Psoas muscle (tissue), 8 donors: ENCODE measurements at places on chromosomes 2 and 18. TPM values are rescaled to one million over a fixed set of nuclear protein-coding genes. Genes with fewer than 3 reads are reported as not detected.
A peak's percentile ranks its signal among the peaks of the same experiment; 100 is the strongest.

The CCL20 gene
- 0.36 TPM for polyA plus RNA-seq

DNA sequence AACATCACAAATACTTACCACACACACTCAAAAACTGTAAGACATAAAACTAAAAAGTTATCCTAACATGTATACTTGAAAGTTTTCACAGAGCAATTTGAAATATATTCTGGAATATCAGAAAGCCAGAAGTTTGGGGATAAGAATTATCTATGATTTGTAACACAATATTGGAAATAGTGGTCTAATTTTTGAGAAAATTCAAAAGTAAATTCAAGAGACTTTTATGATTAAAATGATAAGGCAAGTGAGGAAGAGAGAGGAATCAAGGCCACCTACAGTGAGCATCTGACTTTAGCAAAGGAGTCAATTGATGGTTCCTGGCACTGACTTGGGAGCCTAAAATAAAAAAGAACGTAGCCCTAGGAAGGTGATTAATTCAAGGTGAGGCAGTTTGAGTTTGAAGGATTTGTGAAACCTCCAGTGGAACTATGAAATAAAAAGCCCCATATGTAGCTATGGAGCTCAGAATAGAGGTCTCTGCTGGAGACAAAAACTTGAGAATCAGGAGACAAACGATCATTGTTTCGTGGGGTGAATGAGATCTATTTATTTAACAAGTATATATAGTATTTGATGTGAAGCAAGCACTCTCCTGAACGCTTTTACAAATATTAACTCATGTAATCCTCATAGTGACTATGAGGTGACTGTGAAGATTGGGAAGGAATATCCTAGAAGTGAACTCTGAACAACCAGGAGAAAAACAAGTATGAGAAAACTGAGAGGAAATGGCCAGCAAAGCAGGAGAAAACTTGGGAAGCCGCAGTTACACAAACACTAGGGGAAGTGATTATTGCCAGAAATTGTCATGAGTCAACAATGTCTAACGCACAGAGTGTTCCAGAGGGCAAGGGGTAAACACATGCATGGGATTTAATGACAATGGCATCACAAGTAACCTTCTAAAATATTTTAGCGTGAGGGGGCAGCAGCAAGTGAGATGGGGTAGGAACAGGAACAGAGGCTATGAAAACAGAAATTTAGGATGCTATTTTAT is 12.8 kb downstream of the TFPI start:
- no peaks in the 10 kb centered on the region for H3K27me3 ChIP-seq
- H3K4me3 ChIP-seq = peak overlapping the region; percentile 15
- no peaks in the 10 kb centered on the region for H3K36me3 ChIP-seq
- peaks cover 32% of the 10 kb centered on the region for H3K4me1 ChIP-seq

The APLF gene
- 1.6 TPM for polyA plus RNA-seq

The SLC9A4 gene
- not detected for polyA plus RNA-seq

- H3K36me3 ChIP-seq = no peaks in the 10 kb centered on the region
- H3K4me3 ChIP-seq = no peak overlapping the region
- H3K27me3 ChIP-seq = no peaks in the 10 kb centered on the region
- no peak overlapping the region for H3K27ac ChIP-seq
- no peaks in the 10 kb centered on the region for H3K4me1 ChIP-seq
- no peak for DNase-seq
Measured at GRCh38 chr2:120398996-120399888, 53.3 kb downstream of the INHBB start.

DNA sequence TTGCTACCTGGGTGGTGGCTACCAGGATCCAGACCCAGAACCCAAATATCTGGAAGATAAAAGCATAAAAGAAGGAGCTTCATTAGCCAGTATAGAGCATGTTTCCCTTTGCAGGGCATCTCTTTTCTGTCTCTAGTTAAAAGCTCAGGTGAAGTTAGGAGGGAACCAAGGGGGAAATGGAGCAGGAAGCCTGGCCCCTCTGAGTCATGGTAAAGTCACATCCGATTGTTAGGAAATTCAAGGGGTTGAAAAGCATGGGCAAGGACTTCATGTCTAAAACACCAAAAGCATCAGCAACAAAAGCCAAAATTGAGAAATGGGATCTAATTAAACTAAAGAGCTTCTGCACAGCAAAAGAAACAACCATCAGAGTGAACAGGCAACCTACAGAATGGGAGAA is 126.9 kb downstream of the RPIA start:
- H3K4me1 ChIP-seq = no peaks in the 10 kb centered on the region
- H3K27me3 ChIP-seq = no peaks in the 10 kb centered on the region
- no peak overlapping the region for H3K27ac ChIP-seq
- H3K4me3 ChIP-seq = no peak overlapping the region

GRCh38 chr2:117888897-117889296 is 74.4 kb downstream of the DDX18 start:
- no peak overlapping the region for H3K27ac ChIP-seq
- peaks cover 5% of the 10 kb centered on the region for H3K27me3 ChIP-seq
- no peaks in the 10 kb centered on the region for H3K4me1 ChIP-seq
- no peak for DNase-seq
- no peaks in the 10 kb centered on the region for H3K36me3 ChIP-seq
- no peak overlapping the region for H3K4me3 ChIP-seq

DNA sequence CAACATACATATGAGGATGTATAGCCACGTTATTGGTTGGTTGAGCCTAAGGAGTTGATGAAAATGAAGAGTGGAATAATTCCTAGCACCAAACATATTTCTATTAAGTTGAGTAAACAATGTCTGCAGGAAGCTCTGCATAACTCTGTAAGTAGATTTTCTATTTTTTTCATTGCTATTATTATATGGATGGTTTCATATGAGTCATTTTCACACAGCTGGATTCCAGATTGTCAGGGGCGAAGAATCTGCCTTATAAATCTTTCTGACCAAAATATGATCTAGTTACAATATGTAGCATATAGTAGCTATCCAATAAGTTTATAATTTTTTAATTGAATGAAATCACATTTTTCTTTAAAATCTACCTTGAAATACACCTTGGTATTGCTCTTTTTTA is 468.0 kb upstream of the PKDCC start:
- no peak for DNase-seq
- no peak overlapping the region for H3K27ac ChIP-seq
- H3K36me3 ChIP-seq = no peaks in the 10 kb centered on the region
- H3K4me1 ChIP-seq = no peaks in the 10 kb centered on the region
- H3K27me3 ChIP-seq = no peaks in the 10 kb centered on the region
- no peak overlapping the region for H3K4me3 ChIP-seq

- no peak overlapping the region for H3K27ac ChIP-seq
- no peak overlapping the region for H3K4me3 ChIP-seq
- DNase-seq = no peak
- no peaks in the 10 kb centered on the region for H3K36me3 ChIP-seq
Measured at GRCh38 chr18:78632111-78632541, 347.5 kb upstream of the SALL3 start.

GRCh38 chr2:203719456-203720410 is 13.3 kb downstream of the CD28 start:
- H3K27ac ChIP-seq = no peak overlapping the region
- DNase-seq = no peak

The CNDP1 gene
- polyA plus RNA-seq = not detected

DNA sequence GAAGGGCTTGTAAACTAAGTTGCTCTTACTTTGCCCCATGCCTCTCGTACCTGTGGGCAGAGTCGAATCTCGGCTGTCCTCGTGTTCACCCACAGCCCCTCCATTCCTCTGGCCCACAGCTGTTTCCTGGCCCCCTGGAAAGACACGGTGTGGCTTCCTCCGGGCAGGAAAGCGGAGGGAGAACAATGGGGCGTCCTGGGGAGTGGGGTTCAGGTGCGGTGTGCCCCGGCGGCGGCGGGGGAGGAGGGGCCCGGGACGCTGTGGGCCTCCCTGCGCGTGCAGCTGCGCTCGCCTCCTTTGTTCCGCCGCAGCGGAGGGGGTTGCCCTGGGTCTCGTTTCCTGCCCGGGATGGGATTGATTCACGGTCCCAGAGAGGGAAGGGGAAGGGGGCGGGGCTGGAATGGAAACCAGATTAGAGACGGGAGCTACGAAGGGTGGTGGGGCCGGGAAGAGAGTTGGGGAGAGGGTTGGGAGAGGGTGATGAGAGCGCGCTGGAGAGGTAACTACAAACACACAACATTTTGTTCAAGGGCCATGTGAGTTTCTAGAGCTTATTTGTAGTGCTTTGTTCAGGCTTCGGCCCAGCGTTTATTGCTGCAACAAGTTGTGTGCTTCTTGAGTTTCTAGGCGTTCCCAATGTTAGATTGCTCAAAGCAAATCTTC is 796 bp downstream of the MYO1B start:
- peaks cover 17% of the 10 kb centered on the region for H3K27me3 ChIP-seq
- H3K4me3 ChIP-seq = peak overlapping the region; percentile 82
- peak; percentile 59 for DNase-seq
- peak overlapping the region; percentile 46 for H3K27ac ChIP-seq
- H3K4me1 ChIP-seq = no peaks in the 10 kb centered on the region
- no peaks in the 10 kb centered on the region for H3K36me3 ChIP-seq

DNA sequence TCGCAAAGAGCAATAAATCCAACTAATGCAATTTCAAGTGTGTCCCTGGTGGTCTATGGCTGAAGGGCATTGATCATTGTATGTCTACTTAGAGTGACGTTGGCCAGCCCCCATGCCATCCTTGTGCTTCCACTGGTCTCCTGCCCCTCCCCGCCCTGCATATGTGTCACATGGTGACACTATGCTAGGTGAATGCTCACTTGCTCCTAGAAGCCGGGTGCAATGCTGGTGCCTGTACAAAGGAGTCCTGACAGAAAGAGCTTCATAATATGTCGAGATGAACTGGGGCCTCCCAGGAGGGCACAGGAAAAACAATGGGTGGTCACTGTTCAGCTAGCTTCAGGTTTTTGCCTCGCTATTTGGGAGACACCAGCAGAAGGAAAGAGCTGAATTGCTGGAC is 5.9 kb upstream of the TRABD2A start:
- H3K4me1 ChIP-seq = no peaks in the 10 kb centered on the region
- H3K27ac ChIP-seq = no peak overlapping the region
- H3K4me3 ChIP-seq = no peak overlapping the region
- no peaks in the 10 kb centered on the region for H3K36me3 ChIP-seq
- peaks cover 6% of the 10 kb centered on the region for H3K27me3 ChIP-seq

The EMILIN1 gene
- polyA plus RNA-seq = 4.9 TPM

GRCh38 chr2:239263669-239264491 is 136.9 kb downstream of the HDAC4 start:
- H3K4me3 ChIP-seq = peak overlapping the region; percentile 4
- H3K27ac ChIP-seq = peak overlapping the region; percentile 86
- no peaks in the 10 kb centered on the region for H3K27me3 ChIP-seq

- peaks cover 7% of the 10 kb centered on the region for H3K27me3 ChIP-seq
- no peak overlapping the region for H3K27ac ChIP-seq
- no peak for DNase-seq
- no peaks in the 10 kb centered on the region for H3K36me3 ChIP-seq
- H3K4me1 ChIP-seq = no peaks in the 10 kb centered on the region
- no peak overlapping the region for H3K4me3 ChIP-seq
Measured at GRCh38 chr2:223264541-223265193, 212.7 kb downstream of the KCNE4 start.

GRCh38 chr2:41886145-41886664 is 161.6 kb upstream of the PKDCC start:
- no peaks in the 10 kb centered on the region for H3K27me3 ChIP-seq
- H3K36me3 ChIP-seq = no peaks in the 10 kb centered on the region
- H3K4me3 ChIP-seq = no peak overlapping the region
- no peak overlapping the region for H3K27ac ChIP-seq

- no peaks in the 10 kb centered on the region for H3K36me3 ChIP-seq
- H3K27me3 ChIP-seq = no peaks in the 10 kb centered on the region
- no peak overlapping the region for H3K4me3 ChIP-seq
- no peak overlapping the region for H3K27ac ChIP-seq
- no peaks in the 10 kb centered on the region for H3K4me1 ChIP-seq
- no peak for DNase-seq
Measured at GRCh38 chr18:33212363-33212762, 228.2 kb downstream of the CCDC178 start.

- no peak overlapping the region for H3K27ac ChIP-seq
- no peak overlapping the region for H3K4me3 ChIP-seq
- no peaks in the 10 kb centered on the region for H3K4me1 ChIP-seq
- H3K27me3 ChIP-seq = no peaks in the 10 kb centered on the region
- H3K36me3 ChIP-seq = peaks cover 90% of the 10 kb centered on the region
Measured at GRCh38 chr2:219475697-219476651, 22.7 kb upstream of the GMPPA start.

The ZNF519 gene
- 0.25 TPM for polyA plus RNA-seq

DNA sequence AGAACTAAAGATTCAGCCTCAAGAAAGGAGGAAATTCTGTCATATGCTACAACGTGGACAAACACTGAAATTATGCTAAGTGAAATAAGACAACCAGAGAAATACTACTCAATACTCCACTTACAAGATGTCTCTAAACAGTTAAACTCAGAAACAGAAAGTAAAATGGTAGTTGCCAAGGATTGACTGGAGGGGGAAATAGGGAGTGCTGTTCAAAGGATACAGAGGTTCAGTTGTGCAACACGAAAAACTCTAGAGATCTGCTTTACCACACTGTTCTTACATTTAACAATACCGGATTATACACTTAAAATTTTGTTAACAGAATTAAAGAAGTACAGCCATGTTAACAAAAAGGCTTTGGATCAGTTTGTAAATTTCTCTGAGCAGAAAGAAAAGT is 39.8 kb upstream of the C2orf15 start:
- no peaks in the 10 kb centered on the region for H3K36me3 ChIP-seq
- H3K4me3 ChIP-seq = no peak overlapping the region
- H3K4me1 ChIP-seq = no peaks in the 10 kb centered on the region
- H3K27me3 ChIP-seq = no peaks in the 10 kb centered on the region
